ENCODE measurements at places on chromosomes 6 and 20.
A peak's percentile ranks its signal among the peaks of the same experiment; 100 is the strongest.

- DNase-seq = no peak
Measured at GRCh38 chr20:19918965-19919329, 98.2 kb upstream of the NAA20 start.

DNA sequence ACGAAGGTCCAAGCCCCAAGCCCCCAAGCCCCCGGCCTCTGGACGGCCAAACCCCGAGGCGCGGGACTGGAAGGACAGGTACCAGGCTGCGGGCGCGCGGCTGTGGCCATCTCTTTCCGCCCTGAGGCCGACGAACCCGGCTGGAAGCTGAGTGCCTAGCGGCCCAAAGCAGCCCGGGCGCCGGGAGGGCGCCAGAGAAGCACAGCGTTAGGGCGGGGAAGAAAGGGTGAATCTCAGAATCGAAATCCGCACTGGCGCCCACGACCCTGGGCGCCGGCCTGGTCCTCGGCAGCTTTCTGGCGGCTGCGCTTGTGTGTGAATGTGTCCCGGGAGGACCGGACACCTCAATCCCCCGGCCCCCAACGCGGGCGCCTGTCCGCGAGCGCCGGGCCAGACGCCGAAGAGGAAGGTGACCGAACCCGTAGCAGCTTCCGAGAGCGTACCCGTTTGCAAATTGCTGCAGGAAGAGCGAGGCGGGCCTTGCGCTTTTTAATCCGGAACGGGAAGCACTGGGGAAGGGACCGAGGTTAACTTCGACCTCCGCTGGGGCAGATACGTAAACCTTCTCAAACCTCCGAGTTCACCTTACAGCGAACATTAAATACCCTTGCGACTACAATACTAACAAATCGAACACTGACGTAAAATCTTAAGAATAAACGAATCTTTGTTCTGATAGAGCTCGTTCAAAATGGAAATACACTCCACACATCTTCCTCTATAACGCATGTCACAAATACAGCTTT, 2.9 kb downstream of the NRN1 start:
- no peak for DNase-seq

DNA sequence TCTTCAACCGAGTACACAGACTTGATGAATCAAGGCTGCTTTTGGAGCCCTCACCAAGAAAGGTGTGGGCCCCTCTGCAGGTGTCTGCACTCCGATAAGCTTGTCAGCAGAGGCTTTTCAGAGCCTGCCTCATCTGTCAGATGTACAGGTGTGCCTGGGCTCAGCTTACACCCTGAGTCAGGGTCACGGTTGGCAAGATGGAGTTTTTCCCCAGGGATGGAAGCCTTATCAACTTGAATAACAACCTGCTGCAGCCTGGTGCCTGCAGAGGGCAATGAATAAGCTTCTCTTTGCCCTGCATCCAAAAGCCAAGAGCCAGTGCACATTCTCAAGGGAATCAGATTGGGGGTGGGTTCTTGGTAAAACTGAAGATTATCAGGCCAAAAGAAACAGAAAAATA, 427.1 kb downstream of the CD83 start:
- DNase-seq = no peak

DNA sequence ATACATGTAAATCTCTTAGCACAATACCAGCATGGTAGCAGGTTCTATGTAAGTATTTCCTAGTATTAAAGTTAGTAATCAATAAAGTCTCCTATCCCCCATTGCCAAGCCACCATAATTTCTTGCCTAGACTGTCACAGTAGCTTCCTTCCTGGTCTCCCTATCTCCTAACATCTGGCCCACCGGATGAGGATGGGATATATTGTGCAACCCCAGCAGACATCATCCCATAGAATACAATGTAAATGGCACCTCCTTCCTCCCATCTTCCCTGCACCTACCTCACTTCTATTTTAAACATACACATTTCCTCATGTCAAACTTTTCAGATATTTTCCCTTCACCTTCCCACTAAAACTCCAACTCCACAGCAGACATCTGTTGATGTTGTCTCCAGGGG, 3.5 kb upstream of the BTN3A1 start:
- no peak for DNase-seq

DNA sequence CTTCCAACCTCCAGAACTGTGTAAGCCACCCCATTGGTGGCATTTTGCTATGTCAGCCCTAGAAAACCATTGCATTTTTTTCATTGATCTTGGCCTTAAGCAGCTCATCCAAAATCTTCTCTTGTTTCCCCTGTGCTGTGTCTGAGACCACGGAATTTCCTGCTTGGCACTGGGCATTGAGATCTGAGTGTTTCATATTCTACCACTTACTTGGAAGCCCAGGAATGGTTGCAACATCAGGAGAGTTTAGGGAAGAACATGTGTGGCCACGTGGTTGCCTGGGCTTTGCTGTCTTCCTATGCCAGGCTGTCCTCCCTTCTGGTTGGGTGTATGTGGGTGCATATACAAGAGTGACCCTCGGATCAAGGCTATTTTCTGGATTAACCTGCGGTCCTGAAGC, 139.3 kb upstream of the PMEPA1 start:
- no peak for DNase-seq

DNA sequence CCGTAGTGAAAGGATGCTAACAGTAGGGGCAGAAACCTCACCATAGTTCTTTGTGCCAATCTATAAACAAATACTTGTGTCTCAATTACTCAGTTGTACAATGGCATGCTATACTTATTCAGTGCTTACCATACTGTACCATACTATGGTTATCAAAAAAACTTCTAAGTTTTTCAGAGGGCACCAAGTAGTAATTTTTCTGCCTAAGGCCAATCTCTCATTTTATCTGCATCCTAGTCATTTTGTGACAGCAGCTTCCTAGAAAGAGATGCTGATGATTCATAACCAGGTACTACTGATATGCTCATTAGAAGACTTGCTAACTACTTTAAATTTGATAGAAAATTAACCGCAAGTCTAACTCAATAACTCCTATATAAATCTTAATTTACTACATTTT, 42.9 kb downstream of the TMEM244 start:
- no peak for DNase-seq

DNA sequence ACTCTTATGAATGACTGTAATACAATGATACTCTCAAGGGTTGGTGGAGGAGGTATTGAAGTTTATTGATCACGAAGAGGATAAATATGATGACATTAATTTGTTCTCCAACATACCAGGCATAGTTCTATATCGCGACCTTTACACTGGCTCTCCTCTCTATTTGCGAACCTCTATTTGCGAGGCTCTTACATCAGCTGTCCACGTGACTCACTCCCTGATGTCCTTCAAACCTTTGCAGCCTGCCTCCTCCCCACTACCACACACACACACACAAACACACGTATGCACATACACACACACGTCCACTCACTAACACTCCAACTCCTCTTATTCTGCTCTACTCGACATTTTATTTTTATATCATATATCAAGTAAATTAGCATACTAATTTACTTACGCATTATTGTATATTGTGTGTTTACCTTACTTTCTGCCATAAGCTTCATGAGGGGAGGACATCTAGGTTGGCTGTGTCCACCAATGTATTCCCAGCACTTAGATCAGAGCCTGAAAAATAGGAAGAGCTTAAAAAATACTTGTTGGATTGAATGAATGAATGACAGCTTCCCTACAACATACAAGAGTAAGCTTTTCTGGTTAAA, 53.3 kb upstream of the TNFRSF21 start:
- DNase-seq = no peak

- no peak for DNase-seq
Measured at GRCh38 chr20:50385733-50386640, 124.2 kb upstream of the PTPN1 start.

DNA sequence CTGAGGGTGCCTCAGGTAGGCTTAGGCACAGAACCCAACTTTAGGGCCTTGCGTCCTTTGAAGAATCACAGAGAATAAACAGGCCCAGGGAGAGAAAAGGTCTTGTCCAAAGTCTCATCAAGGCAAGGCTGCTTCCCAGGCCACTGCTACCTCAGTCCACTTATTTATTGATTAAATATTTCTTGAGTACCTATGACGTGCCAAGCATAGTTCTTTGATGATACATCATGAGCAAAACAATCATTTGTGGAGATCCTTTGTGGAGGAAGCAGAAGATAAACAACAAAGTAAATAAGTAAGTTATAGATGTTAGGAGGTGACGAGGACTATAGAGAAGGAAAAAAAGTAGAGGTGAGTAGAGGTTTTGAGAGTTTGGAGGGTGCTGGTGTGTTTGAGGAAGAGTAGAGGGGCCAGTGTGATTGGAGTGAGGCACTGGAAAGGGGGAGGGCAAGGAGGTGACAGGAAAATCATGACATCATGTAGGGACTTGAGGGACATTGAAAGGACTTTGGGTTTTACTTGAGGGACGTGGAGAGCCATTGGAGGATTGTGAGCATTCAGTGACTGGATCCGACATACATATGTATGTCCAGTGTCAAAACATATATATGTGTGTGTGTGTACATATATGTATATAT, 14.1 kb upstream of the CHMP4B start:
- no peak for DNase-seq

DNA sequence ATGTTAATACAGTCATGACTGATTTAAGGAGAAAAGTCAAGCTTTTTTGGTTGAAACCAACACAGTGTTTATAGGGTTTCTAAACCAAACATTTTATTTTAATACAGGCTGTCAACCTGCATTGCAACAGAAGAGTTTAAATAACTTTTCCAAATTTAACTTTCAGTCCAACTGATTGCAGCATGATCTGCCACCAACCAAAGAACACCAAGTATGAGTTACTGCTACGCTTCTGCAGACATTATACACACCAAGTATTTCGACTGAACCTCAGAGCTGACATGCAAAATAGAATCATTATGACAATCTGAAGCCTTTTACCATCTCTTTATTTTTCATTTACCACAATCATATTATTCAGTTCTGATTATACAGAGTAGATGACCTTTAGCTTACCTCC, 151.2 kb upstream of the DST start:
- no peak for DNase-seq

DNA sequence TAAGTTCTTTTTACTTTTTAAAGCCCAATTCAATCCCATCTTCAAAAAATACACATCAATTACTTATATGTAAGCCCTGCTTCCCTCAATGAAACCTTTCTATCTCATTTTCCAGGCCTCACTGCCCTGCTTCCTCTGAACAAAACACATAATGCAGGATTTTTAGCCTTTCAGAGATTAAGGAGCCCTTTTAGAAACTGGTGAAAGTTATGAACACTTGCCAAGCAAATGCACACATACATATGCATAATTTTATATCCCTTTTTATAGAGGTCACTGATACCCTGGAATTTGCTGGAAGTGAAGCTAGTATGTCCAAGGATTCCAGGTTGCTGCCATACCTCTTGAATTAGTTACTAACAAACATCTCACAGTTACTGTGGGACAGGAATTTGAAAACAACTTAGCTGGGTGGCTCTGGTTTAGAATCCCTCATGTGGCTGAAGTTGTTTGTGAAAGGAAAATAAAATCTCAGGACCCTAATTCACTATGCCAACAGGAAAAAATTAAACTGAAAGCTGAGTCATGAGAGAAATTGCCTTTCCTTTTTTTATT, 75.8 kb downstream of the UBE3D start:
- no peak for DNase-seq

- no peak for DNase-seq
Measured at GRCh38 chr6:29708432-29709179, 14.6 kb upstream of the HLA-F start.

GRCh38 chr20:37920270-37920669, 17.3 kb downstream of the VSTM2L start:
- DNase-seq = no peak

DNA sequence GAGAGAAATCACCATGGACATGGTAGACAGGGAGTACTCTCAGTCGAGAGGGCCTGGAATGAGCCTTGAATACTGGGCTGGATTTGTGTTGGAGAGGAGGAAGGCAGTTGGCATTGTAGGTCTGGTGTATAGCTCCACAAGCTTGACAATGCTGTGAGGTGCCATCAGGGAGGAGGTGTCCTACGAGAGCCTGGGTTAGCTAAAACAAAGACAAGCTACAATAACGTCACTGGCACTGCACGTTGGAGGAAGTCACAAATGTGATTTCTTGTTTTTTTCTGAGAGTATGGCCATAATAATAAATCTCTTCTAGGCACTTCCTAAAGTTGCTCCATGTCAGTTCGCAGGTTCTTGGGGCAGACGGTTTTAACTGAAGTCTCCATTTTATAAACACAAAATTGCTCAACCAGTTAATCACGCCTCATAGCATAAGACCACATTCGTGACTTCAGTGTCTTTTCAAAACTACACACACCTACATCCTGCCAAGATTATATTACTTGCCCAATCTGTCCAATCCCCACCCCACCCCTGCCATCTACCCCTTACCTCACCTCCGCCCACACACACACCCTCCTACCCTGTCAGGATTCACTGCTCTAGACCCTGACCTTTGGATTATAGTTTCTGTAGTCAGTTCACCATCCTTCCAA, 4.4 kb upstream of the HLA-DMB start:
- DNase-seq = peak; percentile 67

GRCh38 chr6:142507065-142507464, 205.3 kb downstream of the ADGRG6 start:
- DNase-seq = no peak

DNA sequence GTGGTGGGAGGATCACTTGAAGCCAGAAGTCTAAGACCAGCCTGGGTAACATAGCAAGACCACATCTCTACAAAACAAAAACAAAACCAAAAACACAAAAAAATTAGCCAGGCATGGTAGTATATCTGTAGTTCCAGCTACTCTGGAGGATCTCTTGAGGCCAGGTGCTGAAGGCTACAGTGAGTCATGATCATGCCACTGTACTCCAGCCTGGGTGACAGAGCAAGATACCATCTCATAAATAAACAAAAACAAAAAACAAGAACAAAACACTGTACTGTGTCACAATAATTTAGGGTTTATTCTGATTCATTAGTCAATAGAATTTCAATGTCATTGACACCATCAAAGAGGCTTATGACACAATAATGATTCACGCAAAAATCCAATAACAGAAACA, 1121.7 kb upstream of the MAP3K7 start:
- DNase-seq = no peak

DNA sequence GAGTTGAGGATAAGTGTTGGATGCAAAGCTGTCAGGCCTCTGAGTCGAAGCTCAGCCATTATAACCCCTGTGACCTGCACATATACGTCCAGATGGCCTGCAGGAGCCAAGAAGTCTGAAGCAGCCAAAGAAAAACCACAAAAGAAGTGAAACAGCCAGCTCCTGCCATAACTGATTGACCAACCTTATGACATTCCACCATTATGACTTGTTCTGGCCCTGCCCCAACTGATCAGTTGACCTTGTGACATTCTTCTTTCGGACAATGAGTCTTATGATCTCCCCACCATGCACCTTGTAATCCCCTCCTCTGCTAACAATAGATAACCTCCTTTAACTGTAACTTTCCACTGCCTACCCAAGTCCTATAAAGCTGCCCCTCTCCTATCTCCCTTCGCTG, 133.7 kb upstream of the AGPAT4 start:
- DNase-seq = no peak

GRCh38 chr6:30684386-30685156, 1.9 kb downstream of the PPP1R18 start:
- DNase-seq = peak; percentile 76

All from left colon (tissue), 2 donors.